ENCODE measurements at places on chromosomes 1 and 21. TPM values are rescaled to one million over a fixed set of nuclear protein-coding genes. Genes with fewer than 3 reads are reported as not detected.

The MTR gene
- total RNA-seq: 36.3 TPM

The PALMD gene
- total RNA-seq: not detected

The FAM151A gene
- not detected for total RNA-seq

The HRNR gene
- not detected for total RNA-seq

- no peak for DNase-seq
These were observed 5.7 kb downstream of the ALX3 start for GRCh38 chr1:110064576-110065337.

- no peak for DNase-seq
These were observed 43.7 kb downstream of the HENMT1 start for GRCh38 chr1:108617008-108617723.

- DNase-seq: no peak
These were observed at the start of gene NGF for GRCh38 chr1:115337633-115338456. NGF (minus strand) TSS chr1:115338249; CDS start chr1:115286795, 51,454 bp downstream.

DNA sequence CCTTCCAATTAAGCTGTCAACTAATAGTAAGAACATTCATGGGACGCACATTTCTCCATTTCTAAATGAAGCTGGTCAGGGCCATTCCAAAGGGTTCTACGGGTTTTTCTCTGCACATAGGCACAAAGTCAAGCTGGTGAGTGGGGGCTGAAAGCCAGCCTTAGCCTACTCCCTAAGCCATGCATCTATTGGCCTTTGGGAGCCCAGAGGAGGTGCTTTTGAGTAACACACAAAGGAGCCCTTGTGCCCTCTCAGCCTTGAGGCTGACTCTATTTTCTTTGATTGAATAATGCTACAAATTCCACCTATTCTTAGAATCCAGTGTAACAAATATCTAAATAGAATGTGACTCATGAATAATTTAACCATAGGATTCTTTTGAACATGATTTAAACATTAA, 73.6 kb downstream of the RGS13 start:
- DNase-seq: no peak

DNA sequence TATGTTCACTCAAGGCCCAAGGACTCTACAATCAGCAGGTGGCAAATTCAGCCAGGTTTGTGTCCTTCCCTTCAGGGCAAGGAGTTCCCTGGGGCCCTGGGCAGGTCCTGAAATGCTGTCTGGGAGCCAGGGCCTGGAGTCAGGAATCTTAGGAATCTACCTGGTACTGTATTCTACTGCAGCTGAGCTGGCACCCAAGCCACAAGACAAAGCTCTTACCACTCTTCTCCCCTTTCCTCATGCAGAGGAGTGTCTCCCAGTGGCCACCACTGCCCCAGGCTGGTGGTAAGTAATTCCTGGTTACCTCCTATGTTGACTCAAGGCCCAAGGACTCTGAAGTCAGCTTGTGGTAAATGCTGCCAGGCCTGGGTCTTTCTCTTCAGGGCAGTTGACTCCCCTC, 153.4 kb downstream of the NRIP1 start:
- no peak for DNase-seq

GRCh38 chr21:35748678-35749314, 311.5 kb downstream of the SETD4 start:
- DNase-seq: no peak

- DNase-seq: no peak
These were observed 14.6 kb upstream of the C1orf159 start for GRCh38 chr1:1130206-1131120.

- no peak for DNase-seq
These were observed 7.0 kb upstream of the NT5C1A start for GRCh38 chr1:39678889-39679288.

GRCh38 chr1:62265956-62266935, 53.0 kb downstream of the KANK4 start:
- DNase-seq: peak; percentile 10
